ENCODE measurements at places on chromosomes 3 and 15.

- DNase-seq: no peak
These were observed 4.8 kb downstream of the AQP9 start for GRCh38 chr15:58142827-58143461.

GRCh38 chr3:188796122-188796631 lies 375.6 kb upstream of the TPRG1 start:
- DNase-seq: no peak

DNA sequence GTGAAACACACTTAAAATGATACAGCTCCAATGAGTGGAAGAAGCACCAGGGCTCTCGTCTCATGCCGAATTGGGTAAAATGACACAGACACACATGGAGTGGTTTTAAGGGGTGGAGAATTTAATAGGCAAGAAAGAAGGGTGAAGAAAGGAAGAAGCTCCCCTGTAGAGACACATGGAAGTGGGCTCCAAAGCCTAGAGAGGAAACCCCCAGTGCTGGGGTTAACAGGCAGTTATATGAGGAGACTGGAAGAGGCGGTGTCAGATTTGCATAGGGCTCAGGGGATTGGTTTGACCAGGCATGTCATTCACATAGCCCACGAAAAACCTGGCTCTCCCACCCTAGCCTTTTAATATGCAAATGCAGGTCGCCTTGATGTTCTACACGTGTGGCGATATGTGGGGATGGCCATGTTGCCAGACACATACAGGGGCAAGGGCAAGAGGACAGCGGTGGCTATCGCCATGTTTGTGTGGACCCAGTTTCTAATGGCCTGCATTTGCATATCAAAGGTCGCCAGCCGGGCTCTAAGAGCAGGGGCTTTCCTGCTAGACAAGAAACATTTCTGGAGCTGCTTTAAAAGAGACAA lies 1.9 kb upstream of the DPH6 start:
- no peak for DNase-seq

GRCh38 chr3:190108804-190109203 lies 11.9 kb downstream of the P3H2 start:
- DNase-seq: no peak

GRCh38 chr3:134707908-134708597 lies 57.2 kb upstream of the KY start:
- DNase-seq: no peak

GRCh38 chr3:71585887-71586809 lies 2.6 kb upstream of the FOXP1 start:
- DNase-seq: peak; percentile 30

GRCh38 chr3:69214241-69214640 lies 91.8 kb upstream of the LMOD3 start:
- DNase-seq: no peak

GRCh38 chr3:133540896-133541674 lies 32.4 kb upstream of the CDV3 start:
- DNase-seq: no peak

- no peak for DNase-seq
These were observed 5.1 kb downstream of the STIMATE start for GRCh38 chr3:52892290-52892624.
